ENCODE measurements at places on chromosomes 7 and 10. TPM values are rescaled to one million over a fixed set of nuclear protein-coding genes. Genes with fewer than 3 reads are reported as not detected.

GRCh38 chr7:25456467-25457171 is 228.3 kb upstream of the NPVF start:
- no peak overlapping the region for H3K4me3 ChIP-seq
- no peak for DNase-seq
- H3K36me3 ChIP-seq, result no peaks in the 10 kb centered on the region
- no peaks in the 10 kb centered on the region for H3K27me3 ChIP-seq

- H3K36me3 ChIP-seq, result no peaks in the 10 kb centered on the region
- peak; percentile 49 for DNase-seq
- no peaks in the 10 kb centered on the region for H3K4me1 ChIP-seq
- no peak overlapping the region for H3K4me3 ChIP-seq
These were observed 185.7 kb upstream of the AUTS2 start for GRCh38 chr7:69412331-69413146.

- no peak overlapping the region for H3K4me3 ChIP-seq
- no peak overlapping the region for H3K27ac ChIP-seq
- no peaks in the 10 kb centered on the region for H3K36me3 ChIP-seq
- no peak for DNase-seq
These were observed 224.9 kb downstream of the ACTR3B start for GRCh38 chr7:152984421-152984820.

DNA sequence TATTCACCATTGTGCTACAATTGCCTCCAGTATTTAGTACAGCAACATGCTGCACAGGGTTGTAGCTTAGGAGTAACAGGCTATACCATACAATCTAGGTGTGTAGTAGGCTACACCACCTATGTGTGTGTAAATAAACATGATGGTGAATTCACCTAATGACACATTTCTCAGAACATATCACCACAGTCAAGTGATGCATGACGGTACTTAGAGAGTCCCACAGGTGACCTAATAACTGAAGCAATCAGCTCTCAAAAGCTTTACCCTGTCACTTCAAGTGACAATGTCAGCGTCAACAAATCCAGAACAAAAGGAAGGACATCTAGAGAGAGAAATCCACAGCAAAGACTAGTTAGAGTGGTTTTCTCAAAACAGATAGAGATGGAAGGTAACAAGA is 38.8 kb downstream of the CCNJ start:
- H3K4me3 ChIP-seq, result no peak overlapping the region
- no peak for DNase-seq
- no peaks in the 10 kb centered on the region for H3K4me1 ChIP-seq
- no peak overlapping the region for H3K27ac ChIP-seq
- no peaks in the 10 kb centered on the region for H3K36me3 ChIP-seq
- H3K27me3 ChIP-seq, result no peaks in the 10 kb centered on the region

Gene SEMA3C
- polyA plus RNA-seq, result 13.7 TPM

Gene RNF148
- not detected for polyA plus RNA-seq

Measured in CD14-positive monocyte (primary cell).